ENCODE measurements at places on chromosomes 1 and 21.
A peak's percentile ranks its signal among the peaks of the same experiment; 100 is the strongest.

GRCh38 chr1:26155370-26156284 is 3.3 kb upstream of the FAM110D start:
- DNase-seq = no peak

DNA sequence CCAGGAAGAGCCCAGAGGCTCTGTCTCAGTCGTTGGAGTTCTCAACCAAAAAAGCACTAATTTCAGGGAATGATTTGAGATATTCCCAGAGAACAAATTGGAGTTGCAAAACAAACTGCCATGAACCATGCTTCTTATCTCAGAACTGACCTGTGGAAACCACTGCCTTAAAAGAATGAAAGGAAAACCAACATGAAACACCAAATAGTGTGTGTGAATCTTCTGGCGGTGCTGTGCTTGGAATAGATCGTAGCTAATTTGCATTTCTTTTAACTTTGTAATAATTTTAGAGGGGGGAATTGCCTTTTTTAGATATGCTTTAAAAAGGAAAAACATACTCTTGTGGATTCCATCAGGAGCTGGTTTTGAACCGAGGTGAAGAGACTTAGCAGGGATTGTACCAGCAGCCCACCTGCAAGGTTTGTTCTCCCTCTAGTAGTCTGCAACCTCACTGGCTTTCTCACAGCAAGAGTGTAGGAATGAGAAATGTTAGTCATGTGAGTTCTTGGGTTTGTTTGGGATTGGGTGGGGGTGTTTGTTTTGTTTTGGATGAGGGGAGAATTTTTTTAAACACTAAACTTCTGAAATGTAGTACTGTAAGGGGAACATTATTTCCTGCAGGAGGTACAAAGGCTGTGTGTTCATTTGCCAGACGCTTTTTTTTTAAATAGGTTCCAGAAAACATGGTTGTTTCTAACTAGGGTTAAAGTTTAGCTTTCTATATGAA is 45.7 kb upstream of the ANGPTL1 start:
- DNase-seq = no peak

DNA sequence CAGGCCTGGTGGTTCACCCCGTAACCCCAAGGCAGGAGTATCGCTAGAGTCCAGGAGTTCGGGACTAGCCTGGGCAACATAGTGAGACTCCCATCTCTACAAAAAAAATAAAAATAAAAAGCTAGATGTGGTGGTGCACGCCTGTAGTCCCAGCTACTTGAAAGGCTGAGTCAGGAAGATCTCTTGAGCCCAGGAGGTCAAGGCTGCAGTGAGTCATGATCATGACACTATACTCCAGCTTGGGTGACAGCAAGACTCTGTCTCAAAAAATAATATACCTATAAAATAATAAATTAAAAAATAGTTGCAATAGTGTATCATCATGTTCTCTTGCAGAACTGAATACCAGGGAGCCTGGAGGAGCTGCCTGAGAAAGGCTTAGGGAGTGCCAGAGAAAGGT is 19.9 kb upstream of the TMEM39B start:
- DNase-seq = no peak

DNA sequence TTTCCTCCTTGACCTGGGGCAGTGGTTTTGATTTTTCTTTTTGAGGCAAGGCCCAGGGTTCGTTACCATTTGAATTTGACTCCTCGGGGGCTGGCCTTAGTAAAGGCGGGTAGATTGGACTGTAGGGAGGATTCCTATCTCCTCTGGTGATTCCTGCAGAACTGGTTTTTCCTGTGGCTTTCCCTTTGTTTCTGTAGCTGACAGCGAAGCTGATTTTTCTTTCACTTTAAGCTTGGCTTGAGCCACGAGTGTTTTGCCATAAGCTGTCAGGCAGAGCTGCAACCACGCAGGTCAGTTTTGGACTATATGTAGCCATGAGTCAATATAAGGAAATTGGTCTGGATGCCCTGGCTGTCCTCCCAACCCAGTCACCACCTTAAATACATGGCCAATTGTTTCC is 28.7 kb upstream of the KCNJ15 start:
- no peak for DNase-seq

DNA sequence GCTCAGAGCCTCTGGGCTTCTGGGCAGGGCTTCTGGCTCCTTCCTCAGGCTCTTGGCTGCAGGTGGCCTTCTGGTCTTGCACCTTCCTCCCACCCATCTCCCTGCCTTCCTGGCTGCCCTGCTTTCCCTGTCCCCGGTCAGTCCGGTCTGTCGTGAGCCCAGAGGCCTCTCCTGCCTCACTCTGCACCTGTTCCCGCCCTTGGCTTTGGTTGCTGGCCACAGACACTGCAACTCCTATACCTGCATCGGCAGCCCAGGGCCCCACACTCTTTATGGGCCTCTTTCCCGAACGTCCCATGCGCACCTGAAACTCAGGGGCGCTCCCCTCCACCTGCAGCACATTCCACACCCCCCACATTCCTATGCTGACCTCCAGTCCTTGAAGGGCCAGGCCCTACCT is 7.9 kb downstream of the FBXO2 start:
- DNase-seq = no peak

- DNase-seq = no peak
These were observed 19.9 kb upstream of the SHCBP1L start for GRCh38 chr1:182972829-182973228.

GRCh38 chr1:240190881-240191401 is 99.3 kb downstream of the FMN2 start:
- DNase-seq = no peak

- no peak for DNase-seq
These were observed 1.7 kb downstream of the AKT3 start for GRCh38 chr1:243848165-243848857.

DNA sequence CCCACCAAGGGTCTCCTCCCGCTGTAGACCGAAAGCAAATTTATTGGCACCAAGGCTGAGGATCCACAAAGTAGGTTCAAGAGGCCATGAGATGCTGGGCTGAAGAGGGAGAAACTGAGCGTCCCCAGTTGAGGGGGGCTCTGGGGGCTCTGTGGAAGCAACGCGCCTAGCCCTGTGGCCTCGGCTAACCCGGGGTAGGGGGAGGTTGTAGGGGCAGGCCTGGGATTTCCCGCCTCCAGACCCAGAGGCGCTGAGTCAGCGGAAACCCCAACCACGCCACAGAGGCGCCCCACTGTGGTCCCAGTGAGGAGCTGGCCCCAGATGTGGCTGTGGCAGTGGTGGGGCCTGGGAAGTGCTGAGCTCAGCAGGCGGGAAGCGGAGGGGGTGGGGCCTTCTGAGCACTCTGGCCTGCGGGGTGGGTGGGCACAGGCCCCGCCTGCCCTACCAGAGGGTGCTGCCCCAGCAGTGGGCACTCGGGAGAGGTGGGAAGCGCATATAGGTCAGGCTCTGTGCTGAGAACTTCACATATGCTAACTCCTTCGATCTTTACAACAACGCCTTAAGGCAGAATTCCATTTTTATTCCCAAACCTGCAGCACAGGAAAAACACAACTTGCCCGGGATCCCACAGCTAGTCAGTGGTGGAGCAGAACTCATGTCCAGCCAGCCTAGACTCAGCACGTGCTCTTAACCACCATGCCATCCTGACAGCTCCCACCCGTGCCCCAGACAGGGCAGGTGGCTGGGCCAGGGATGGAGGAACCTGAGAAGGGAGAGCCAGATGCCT is 1.5 kb upstream of the COL16A1 start:
- peak; percentile 69 for DNase-seq

DNA sequence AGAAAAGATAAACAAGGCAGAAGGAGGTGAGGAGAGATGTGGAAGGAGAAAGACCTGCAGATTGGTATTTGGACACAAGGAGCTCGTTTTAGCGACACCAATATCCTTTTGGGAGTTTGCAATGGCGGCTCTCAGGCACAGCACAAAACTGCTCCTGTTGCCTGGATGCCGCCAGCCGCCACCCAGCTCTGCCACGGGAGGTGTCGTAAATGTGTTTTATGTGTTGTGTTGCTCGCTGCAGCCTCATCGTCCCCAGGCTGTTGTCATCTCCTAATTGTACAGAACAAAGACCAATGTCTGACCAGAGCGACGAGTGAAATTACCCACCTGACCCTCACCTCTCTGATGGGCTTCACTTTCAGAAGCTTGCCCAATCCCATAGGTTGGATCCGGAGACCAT is 96.6 kb upstream of the ZNF281 start:
- DNase-seq = no peak

DNA sequence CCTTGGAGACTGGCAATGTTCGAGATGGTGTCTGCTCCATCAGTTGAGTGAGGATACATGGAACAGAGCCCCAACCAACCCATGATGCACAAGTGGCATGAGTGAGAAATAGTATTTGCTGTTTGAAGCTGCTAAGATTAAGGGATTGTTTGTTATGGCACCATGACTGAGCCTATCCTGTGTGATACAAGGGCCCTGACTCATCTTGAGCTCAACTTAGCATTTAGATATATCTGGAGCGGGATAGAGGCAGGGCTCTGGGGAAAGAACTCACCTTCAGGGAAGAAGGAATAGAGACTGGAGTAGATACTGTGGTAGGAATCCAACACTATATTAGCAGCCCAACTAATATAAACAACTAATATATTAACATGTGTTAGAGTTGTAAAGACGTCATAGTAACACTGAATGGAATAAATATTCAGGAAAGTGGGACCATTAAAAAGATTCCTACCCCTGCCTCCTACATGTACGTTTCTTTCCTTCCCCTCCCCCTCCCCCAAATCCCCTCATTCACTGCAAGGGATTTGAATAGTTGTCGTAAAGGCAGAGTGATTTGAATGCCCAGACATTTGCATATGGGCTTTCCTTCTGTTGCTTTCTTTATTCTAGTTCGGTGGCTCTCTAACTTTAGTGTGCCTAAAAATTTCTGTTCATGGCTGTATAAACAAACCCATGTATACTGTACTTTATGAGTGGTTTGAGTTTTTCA is 106.6 kb upstream of the POU3F1 start:
- DNase-seq = no peak

GRCh38 chr1:26161415-26162219 is 2.7 kb downstream of the FAM110D start:
- DNase-seq = peak; percentile 31

DNA sequence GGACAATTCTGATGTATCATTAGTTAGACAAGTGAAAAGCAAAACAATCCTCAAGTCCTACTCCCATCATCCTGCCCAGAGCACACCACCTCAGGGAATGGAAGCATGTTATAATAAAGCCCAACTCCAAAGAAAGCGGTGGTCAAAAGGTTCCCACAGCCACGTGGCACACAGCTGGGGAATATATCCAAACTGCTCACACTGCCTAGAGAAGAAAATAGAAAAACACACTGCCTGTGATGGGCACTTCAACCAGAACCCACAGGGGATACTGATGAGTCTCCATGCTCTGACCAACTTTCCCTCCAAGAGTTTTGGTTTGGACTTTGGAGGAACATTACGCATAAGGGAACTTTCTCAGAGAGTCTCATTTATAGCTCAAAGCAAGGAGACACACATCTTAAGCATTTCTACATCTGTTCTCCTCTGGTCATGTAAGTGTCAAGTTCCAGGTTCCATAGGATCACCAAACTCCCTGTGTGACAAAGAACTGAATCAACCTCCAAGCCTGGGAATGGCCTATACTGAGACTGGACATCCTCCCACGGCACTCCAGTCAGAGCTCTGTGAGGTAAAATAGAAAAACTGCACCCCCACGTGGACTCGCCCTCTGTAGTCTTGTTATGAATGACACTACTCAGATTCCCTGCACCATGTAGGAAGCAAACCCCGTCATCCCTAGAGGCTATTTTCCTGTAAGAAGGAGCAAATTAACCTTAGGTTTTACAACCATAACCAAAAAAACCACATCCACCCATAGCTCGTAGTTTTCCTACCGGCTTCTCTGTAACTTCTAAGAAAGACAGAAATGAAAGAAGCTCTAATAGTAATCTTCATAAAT is 12.2 kb downstream of the DSTYK start:
- DNase-seq = peak; percentile 38

DNA sequence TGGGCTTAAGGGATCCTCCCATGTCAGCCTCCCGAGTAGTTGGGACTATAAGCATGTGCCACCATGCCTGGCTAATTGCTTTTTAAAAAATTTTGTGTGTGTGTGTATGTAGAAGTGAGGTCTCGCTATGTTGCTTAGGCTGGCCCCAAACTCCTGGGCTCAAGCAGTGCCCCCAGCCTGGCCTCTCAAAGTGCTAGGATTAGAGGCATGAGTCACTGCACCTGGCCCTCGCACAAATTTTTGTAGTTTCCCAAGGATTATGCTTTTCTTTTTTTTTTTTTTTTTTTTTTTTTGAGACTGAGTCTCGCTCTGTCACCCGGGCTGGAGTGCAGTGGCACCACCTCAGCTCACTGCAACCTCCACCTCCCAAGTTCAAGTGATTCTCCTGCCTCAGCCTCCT is 144.4 kb upstream of the HNRNPU start:
- no peak for DNase-seq

GRCh38 chr1:117070124-117070523 is 10.0 kb downstream of the TTF2 start:
- DNase-seq = no peak

DNA sequence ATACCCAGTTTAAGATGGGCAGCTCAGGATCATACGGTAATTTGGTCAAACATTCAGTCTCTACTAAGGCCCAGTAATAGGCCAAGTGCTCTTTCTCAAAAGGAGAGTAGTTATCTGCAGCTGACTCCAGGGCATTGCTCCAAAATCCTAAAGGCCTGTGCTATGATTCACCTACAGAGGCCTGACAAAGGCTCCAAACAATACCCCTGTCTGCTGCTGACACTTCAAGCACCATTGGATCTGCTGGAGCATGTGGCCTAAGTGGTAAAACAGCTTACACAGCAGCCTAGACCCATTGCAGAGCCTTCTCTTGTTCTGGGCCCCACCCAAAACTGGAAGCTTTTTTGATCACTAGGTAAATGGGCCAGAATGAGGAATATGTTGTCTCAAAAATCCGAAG is 22.8 kb downstream of the SLAMF7 start:
- DNase-seq = no peak

DNA sequence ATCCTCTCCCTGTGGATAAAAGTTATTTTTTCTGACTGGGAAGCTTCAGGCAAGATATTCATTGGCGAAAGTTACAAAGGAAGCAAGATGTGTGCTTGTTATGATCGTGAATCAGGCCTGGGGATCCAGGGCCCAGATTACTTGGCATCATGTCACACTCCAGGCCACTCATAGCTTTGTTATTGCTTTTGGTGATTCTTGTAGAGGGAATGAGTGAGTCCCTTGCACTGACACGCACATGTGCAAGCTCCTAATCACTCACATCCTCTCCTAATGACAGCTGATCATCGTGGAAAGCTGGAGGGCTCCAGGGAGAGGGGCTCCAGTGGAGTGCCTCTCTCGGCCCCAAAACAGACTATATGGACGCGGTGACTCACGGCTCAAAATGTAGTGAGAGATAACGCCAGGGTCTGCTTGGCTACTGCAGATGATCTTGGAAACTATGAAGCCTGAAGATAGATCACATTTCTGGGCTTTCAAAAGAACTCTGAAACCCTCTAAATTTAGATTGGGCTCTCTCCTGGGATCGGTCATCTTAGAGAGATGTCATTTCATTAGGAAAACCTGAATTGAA is 481.1 kb upstream of the USP24 start:
- DNase-seq = no peak

All from stimulated activated CD8-positive, alpha-beta memory T cell treated with anti-CD3 and anti-CD28 coated beads, Interleukin-2, amount 100 ng/mL, for 48 hours (primary cell).